Karpas-422 (cell line): ENCODE measurements at places on chromosomes 11 and 22. TPM values are rescaled to one million over a fixed set of nuclear protein-coding genes. Genes with fewer than 3 reads are reported as not detected.

The KRTAP5-10 gene
- not detected in 2 replicates for total RNA-seq

The PDE3B gene
- total RNA-seq = not detected in 2 replicates

The CEP126 gene
- total RNA-seq = 2.4 and 4.8 TPM in 2 replicates

The IFTAP gene
- total RNA-seq = not detected in 2 replicates

The TRIM48 gene
- not detected in 2 replicates for total RNA-seq

The CD3D gene
- 3.7 and 5.7 TPM in 2 replicates for total RNA-seq

The ZNF214 gene
- total RNA-seq = not detected in 2 replicates

- no peak for DNase-seq
Observed at GRCh38 chr11:73230931-73231330, 12.8 kb downstream of the P2RY2 start.

- no peak for DNase-seq
Observed at GRCh38 chr11:35663408-35663702, 780 bp downstream of the TRIM44 start.

GRCh38 chr11:120929664-120930154 lies 94.2 kb upstream of the TBCEL start:
- DNase-seq = peak; percentile 75

- no peak for DNase-seq
Observed at GRCh38 chr11:122977470-122978298, 4.0 kb downstream of the BSX start.

- DNase-seq = no peak
Observed at GRCh38 chr11:86416494-86416893, 41.8 kb downstream of the CCDC81 start.

DNA sequence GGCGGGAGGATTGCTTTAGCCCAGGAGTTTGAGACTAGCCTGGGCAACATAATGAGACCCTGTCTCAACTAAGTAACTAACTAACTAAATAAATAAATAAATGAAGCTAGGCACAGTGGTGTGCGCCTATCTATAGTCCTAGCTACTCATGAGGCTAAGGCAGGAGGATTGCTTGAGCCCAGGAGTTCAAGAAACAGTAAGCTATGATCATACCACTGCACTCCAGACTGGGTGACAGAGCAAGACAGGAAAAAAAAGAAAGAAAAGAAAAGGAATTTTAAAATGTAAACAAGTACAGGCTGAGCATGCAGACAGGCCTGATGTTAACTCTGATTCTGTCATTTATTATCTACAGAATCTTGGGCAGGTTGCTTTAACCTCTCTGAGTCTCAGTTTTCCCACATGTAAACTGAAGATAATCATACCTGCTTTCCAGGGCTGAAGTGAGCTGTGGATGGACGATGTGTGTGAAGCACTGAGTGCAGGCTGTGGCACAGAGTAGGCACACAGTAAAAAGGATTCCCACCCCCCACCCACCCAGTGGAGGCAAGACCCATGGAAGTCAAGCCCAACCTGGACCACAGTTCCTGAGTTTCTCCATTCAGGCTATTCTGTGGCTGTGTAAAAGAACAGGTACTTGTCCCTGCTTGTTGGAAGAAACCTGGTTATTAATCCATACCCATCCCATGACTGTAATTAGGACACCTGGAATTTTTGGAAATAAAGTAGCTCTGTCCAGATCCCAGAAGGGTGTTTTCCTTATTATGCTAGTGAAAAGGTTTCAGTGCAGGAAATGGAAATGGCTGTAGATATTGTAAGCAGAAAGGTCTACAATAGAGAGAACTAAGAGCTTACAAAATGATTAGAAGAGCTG lies 18.7 kb upstream of the SCUBE2 start:
- no peak for DNase-seq

DNA sequence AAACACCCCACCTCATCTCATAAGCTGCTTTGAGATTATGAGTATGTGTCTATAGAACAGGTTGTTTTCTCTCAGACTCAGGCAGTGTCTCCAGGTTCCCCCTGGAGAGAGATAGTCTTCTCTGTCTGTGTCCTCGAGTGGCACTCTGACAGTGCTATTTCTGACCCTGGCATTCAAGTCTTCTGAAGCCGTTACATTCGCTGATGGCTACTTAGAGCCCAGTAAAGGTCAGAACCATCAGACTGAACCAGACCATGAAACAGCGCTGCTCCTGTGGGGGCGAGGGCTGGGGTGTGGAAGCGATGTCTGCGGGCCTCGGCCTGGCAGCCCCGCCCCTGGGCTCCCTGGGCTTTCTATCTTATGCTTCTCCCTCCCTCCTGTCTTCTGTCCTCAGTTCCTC lies 23.5 kb downstream of the SHISA8 start:
- DNase-seq = no peak

- DNase-seq = no peak
Observed at GRCh38 chr11:58639103-58639502, 16.6 kb downstream of the CNTF start.

DNA sequence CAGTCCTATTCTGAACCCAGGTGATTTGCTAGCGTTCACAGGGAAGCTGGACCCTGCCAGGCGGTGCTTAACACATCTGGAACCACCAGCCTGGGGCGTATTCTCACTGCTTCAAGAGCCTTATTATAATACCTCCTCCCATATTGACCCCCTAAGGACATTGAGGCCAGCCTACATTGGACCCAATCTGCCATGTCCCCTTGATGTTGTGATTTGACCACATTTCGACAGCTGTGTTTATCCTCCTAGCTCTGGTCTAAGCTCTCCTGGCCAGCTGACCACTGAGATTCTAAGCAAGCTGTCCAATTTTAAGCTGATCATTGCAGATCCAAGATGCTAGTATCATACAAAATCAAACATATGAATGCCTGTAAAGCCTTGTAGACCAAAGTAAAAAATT lies 148.1 kb upstream of the BLID start:
- DNase-seq = no peak

DNA sequence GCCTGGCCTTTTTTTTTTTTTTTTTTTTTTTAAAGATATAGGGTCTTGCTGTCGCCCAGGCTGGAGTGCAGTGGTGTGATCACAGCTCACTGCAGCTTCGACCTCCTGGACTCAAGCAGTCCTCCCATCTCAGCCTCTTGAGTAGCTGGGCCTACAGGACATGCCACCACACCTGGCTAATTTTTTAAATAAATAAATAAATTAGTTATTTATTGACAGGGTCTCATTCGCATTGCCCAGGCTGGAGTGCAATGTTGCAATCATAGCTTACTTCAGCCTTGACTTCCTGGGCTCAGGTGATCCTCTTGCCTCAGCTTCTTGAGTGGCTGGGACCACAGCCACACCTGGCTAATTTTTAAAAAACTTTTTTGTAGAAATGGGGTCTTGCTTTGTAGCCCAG lies 10.5 kb downstream of the AP2A2 start:
- no peak for DNase-seq

GRCh38 chr11:78653294-78653909 lies 78.7 kb upstream of the NARS2 start:
- no peak for DNase-seq

GRCh38 chr11:108970221-108970991 lies 305.5 kb downstream of the DDX10 start:
- no peak for DNase-seq

- no peak for DNase-seq
Observed at GRCh38 chr11:61860054-61860903, 31.1 kb downstream of the FADS3 start.

- DNase-seq = no peak
Observed at GRCh38 chr11:84687433-84687832, 939.7 kb downstream of the DLG2 start.

DNA sequence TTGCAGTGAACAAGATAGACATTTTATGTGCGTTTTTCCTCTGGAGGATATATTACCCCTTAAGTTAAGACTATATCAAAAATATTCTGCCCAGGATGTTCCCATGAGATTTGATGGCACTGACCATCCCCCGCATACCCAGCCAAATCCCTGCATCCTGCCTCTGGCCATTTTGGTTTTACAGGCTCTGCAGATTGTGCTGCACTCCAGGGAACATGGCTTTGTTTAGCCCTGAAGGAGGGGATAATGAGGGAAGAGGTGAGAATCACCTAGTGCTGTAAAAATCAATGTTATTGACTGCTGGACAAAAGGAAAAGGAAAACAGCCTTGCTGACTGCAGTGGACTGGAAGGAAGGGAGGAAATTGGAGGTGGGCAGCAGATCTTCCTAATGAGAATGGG lies 717.4 kb downstream of the DLG2 start:
- no peak for DNase-seq

DNA sequence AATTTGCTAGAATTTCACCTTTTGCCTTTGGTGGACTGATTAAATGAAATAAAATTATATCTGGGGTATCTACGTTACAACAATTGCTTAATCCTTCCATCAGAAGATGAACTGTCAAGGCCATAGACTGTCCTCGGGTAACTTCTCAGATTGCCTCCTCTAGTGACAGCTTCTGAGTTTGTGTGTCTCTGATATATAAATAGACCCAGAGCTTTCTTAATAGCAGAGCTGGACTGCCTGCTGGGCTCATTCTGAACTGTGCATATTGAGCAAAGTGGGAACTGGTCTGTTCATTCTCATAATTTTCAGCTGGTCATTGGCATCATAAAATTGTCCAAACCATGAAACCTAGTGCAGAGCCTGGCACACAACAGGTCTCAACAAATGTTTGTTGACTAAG lies 99.1 kb upstream of the GRAMD1B start:
- DNase-seq = no peak

DNA sequence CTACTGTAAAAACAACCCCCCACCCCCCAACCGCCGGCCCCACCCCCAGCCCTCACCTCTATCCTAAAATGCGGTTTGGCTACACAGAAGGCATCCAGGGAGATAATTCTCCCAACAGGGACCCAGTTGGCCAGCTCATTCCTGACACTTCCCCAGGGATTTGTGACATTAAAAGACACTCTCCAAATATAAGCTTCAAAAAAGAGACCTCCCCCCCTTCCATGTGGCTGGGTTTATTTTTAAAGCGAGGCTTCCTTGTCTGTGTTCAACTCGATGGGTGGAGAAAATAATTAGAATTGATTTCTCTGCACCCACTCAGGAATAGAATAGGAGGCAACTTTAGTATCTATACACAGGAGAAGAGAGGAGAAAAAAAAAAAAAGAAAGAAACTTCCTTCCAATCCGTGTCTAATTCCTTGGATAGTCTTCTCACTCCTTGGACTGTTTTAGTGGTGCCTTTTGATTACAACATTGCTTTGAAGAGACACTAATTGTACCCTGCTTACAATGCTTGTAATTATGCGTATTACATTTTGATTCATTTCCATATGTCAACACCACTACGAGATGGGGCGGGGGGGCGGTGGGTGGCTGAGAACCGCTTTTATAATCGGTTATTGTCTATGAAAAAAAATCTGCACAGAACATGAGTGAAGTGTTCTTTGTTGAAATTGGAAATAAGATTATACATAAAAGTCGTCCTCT lies 500.4 kb downstream of the MIAT start:
- DNase-seq = no peak

GRCh38 chr22:50698546-50698945 lies 25.9 kb downstream of the SHANK3 start:
- DNase-seq = no peak

DNA sequence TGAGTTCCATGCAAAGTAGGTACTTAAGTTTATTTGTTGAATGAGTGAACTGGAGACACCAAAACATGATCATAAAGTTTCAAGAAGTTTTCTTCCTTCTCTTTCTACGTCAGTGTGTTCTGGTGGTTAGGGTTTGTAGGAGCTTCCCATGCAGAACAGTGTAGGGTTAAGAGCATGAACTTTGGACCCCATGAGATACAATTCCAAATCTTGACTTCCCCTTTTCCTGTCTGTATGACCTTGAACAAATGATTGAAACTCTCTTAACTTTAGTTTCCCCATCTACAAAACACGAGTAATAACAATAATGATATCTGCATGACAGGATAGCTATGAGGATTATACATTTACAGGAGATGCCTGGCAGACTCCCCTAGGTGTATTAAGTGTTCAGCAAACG lies 41.0 kb upstream of the TENM4 start:
- DNase-seq = no peak

DNA sequence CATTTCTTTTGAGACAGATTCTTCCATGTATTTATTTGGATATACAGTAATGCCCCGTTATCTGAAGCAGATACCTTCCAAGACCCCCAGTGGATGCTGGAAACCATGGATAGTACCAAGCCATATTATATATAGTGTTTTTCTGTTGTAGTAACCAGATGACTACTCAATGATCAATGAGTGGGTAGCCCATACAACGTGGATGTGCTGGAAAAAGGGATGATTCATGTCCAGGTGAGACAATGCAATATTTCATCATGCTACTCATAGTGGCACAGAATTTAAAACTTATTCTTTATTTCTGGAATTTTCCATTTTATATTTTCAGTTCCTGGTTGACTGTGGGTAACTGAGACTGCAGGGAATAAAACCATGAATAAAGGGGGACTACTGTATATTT lies 427.5 kb downstream of the METTL15 start:
- no peak for DNase-seq

DNA sequence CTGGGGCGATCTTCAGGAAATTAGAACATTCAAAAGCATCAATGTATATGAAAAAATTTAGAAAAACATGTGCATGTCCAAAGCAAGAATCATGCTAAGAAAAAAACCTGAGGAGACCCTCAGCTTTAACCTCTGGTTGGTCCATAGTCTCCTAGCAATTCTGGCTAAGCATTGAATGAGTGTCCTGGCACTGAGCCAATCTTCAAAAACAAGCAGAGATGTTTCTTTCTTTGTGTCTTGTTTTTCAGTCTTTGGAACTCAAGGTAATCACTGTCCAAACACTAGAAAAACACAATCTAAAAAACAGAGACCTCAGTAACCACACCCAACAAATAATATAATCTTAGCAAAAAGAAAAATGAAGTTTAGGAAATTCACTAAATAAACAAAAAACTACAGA lies 205.4 kb upstream of the CARD18 start:
- DNase-seq = no peak

DNA sequence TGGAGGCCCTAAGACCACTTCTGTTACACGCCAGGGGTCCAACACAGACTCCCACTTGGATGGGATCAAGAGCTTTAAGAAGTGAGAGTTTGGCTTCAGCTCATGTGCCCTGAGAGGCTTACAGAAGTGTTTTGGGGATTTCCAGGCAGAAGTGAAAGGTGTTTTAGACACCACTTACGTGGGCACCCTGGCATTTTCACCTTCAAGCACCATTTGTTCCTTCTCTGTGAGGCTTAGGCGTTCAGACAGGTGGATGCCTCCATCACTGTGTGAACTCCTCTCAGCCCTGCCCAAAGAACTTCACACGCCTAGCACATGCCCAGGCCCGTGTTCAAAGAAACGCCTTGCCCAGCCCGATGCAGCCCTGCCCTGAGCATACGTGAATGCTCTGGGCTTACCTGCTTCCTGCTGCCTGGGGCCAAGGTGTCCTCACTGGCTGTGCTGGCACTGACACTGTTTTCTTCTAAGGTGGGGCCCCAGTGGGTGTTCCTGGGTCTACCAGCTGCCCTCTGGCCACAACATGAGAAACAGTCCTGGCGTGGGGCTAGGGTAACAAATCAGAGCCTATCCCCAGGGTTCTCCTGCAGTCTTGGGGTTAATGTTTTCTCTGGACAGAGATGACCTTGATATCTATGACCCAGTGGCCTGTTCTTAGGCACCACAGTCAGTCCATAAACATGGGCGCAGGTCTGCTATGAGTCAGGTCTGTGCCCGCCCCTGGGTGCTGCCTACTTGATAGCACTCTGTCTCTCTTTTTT lies 34.0 kb downstream of the AMPD3 start:
- DNase-seq = no peak

GRCh38 chr11:34749666-34750659 lies 129.1 kb downstream of the EHF start:
- no peak for DNase-seq
